ENCODE measurements at places on chromosomes 3 and 15.

DNA sequence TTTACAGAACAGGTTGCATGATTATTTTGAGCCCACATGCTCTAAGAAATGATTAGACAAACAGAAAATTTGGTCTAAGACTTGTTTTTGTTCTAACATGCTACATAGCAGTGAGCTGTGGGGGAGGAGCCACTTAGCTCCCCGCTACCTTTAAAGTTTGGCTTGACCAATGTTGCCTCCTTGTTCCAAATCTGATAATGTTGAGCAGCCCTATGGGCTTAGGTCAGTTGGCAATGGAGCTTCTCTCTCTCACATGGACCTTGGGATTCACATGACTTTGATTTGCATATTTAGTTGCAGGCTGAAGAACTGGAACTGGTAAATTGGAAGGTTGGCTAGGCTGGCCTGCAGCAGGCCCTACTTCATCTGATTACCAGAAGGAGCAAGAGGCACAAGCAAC is 116.4 kb downstream of the EBLN2 start:
- no peaks in the 10 kb centered on the region for H3K27me3 ChIP-seq
- no peak for DNase-seq
- no peaks in the 10 kb centered on the region for H3K36me3 ChIP-seq
- no peaks in the 10 kb centered on the region for H3K4me1 ChIP-seq

DNA sequence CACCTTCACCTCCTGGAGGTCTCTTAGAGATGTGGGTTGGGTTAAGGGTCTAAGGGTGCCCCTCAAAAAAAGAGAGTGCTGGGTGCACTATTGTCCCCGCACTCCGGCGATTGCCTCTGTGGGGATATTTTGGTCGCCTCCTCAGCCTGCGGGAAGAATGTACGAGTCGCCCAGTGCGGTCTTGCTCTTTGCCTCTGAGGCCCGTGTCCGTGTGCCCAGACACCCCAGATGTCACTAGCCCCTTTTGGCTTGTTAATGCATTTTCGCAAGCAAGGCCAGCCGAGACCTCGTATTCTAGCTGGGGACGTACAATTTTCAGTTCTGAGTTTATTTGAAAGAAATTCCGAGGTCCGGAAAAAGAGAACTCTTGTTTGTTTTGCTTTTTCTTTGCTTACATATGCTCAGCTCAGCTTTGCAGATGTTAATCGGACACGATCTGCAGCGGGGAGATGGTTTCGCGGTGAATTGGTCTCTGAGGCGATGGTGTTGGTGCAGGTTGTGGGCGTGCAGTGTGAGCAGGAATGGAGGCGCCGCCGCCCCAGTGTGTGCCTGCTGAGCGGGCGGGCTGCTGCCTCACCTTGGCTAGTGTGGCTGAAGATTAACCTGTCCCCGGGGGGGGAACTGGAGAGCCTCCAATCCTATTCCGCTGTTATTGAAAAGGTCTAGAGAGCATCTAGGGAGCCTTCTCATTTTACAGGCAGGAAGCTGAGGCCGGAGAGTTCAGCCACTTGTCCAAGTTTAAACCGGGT is 1.4 kb downstream of the ST6GAL1 start:
- H3K27ac ChIP-seq: peak overlapping the region; percentile 60
- H3K4me1 ChIP-seq: peaks cover 8% of the 10 kb centered on the region
- peak; percentile 66 for DNase-seq
- H3K36me3 ChIP-seq: no peaks in the 10 kb centered on the region
- 0 out of 2 replicates have a peak, but pooled peaks cover 7% of the 10 kb centered on the region for H3K27me3 ChIP-seq
- peak overlapping the region; percentile 97 for H3K4me3 ChIP-seq

DNA sequence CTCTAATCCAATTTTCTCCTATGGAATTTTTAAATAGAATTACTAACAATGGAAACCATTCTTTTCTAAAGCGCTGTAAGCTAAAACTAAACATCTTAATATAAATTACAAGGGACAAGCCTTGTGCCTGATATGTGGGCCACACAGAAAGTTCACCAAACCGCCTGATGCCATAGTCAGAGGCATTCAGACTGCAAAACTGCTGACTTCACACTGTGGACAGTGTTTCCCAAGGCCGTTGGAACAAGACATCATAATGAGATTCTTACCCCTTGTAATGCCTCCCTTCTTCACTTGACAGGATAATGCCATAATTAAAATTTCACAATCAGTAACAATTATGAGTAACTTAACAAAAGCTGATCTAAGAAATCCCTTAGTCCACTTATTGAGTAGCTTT is 14.9 kb downstream of the SH3GL3 start:
- no peak overlapping the region for H3K4me3 ChIP-seq
- no peaks in the 10 kb centered on the region for H3K27me3 ChIP-seq
- H3K4me1 ChIP-seq: no peaks in the 10 kb centered on the region
- no peak for DNase-seq
- H3K36me3 ChIP-seq: no peaks in the 10 kb centered on the region

- DNase-seq: no peak
- no peak within 1 kb of the TSS for H3K27ac ChIP-seq
- no peaks in the 10 kb centered on the region for H3K4me1 ChIP-seq
These were observed at the start of gene FAM3D for GRCh38 chr3:58666683-58667082. Gene FAM3D (minus strand): TSS chr3:58666774. CDS start chr3:58655563, 11,211 bp downstream.

- DNase-seq: no peak
- H3K4me3 ChIP-seq: no peak overlapping the region
- H3K27me3 ChIP-seq: no peaks in the 10 kb centered on the region
- H3K36me3 ChIP-seq: no peaks in the 10 kb centered on the region
- no peak overlapping the region for H3K27ac ChIP-seq
- no peaks in the 10 kb centered on the region for H3K4me1 ChIP-seq
These were observed 333.0 kb upstream of the SEMA6D start for GRCh38 chr15:47384341-47384740.

- no peak for DNase-seq
- H3K4me1 ChIP-seq: no peaks in the 10 kb centered on the region
- no peaks in the 10 kb centered on the region for H3K36me3 ChIP-seq
- no peak overlapping the region for H3K27ac ChIP-seq
These were observed 56.1 kb downstream of the CACNA2D2 start for GRCh38 chr3:50447290-50447840.

DNA sequence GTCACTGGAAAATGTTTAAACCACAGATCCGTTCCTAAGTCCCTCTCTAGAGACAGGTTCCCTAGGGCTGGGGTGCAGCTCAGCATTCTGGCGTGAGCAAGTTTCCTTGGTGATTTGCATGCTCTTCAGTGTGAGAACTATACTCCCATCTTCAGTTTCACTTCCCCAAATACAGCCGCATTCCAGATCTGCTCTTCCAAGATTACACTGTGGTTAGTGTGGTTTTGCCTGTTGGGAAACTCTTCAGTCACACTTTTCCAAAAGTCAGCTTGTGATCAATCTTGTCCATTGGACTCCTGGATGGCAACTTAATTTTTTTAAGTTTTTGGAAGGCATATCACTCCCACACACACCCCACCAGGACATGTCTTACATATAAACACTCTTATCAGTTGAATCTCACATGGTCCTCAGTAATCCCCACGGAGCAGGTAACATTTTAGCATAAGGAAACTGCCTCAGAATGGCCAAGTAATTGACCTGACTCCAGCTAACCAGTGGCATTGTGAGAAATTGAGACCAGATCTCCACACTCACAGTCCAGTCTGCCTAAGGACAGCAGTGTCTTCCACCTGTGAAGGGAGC is 33.5 kb upstream of the PTPN23 start:
- H3K36me3 ChIP-seq: no peaks in the 10 kb centered on the region
- DNase-seq: peak; percentile 41

- no peaks in the 10 kb centered on the region for H3K27me3 ChIP-seq
- no peak for DNase-seq
- H3K27ac ChIP-seq: no peak overlapping the region
- no peak overlapping the region for H3K4me3 ChIP-seq
These were observed 256.5 kb upstream of the NECTIN3 start for GRCh38 chr3:110815008-110815583.

DNA sequence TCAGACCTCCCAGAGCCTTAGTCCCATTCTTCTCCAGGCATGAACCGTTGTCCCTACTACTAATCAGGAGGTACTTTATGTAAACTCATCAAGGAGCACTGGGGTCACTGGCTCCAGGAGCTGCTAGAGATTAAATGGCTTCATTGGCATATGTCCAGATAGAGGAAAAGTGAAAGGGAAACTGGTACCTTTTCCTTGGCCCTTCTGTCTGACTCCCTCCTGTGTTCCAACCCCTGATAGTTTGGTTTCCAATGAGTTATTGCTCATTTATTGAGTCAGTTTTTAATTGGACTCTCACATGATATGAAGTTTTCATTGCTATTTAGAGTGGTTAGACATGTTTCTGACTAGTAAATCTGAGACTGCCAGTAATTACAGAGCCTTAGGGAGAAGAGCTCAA is 130.5 kb upstream of the BFSP2 start:
- H3K4me3 ChIP-seq: no peak overlapping the region
- no peaks in the 10 kb centered on the region for H3K4me1 ChIP-seq
- no peak overlapping the region for H3K27ac ChIP-seq
- DNase-seq: no peak
- H3K36me3 ChIP-seq: no peaks in the 10 kb centered on the region

- no peaks in the 10 kb centered on the region for H3K4me1 ChIP-seq
- no peak overlapping the region for H3K27ac ChIP-seq
- H3K27me3 ChIP-seq: no peaks in the 10 kb centered on the region
These were observed 8.1 kb downstream of the SUMF1 start for GRCh38 chr3:4458961-4459360.

- H3K4me1 ChIP-seq: peaks cover 6% of the 10 kb centered on the region
- H3K27me3 ChIP-seq: no peaks in the 10 kb centered on the region
- H3K36me3 ChIP-seq: no peaks in the 10 kb centered on the region
- no peak overlapping the region for H3K27ac ChIP-seq
These were observed 43.9 kb upstream of the KCNH8 start for GRCh38 chr3:19104459-19104858.

- H3K36me3 ChIP-seq: no peaks in the 10 kb centered on the region
- no peak overlapping the region for H3K4me3 ChIP-seq
- no peak overlapping the region for H3K27ac ChIP-seq
- no peaks in the 10 kb centered on the region for H3K4me1 ChIP-seq
These were observed 25.1 kb downstream of the SLC2A2 start for GRCh38 chr3:171001250-171001893.

- H3K4me3 ChIP-seq: no peak overlapping the region
- no peaks in the 10 kb centered on the region for H3K27me3 ChIP-seq
- no peak overlapping the region for H3K27ac ChIP-seq
- no peak for DNase-seq
- peaks cover 21% of the 10 kb centered on the region for H3K4me1 ChIP-seq
- H3K36me3 ChIP-seq: no peaks in the 10 kb centered on the region
These were observed 15.8 kb downstream of the ISG20 start for GRCh38 chr15:88654430-88655102.

DNA sequence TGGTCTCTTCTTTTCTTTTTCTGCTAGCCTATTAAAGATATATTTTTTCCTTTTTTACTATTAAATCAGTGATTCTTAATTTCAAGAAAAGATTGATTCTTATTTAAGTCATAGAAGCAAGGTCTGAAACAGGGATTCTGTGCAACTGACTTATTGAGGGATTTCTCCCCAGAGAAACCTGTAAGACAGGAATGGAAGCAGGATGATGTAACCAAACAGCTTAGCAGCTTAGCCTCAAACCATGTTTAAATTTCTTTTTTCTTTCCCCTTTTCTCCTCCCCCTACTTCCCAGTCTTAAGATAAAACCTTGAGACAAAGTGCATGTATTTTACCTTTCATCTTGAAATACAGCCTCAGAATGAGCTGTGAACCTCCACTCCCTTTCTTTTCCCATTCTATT is 322.8 kb downstream of the NEK10 start:
- H3K27me3 ChIP-seq: no peaks in the 10 kb centered on the region
- no peak for DNase-seq
- no peaks in the 10 kb centered on the region for H3K36me3 ChIP-seq
- H3K27ac ChIP-seq: no peak overlapping the region
- H3K4me3 ChIP-seq: no peak overlapping the region
- H3K4me1 ChIP-seq: peaks cover 24% of the 10 kb centered on the region

DNA sequence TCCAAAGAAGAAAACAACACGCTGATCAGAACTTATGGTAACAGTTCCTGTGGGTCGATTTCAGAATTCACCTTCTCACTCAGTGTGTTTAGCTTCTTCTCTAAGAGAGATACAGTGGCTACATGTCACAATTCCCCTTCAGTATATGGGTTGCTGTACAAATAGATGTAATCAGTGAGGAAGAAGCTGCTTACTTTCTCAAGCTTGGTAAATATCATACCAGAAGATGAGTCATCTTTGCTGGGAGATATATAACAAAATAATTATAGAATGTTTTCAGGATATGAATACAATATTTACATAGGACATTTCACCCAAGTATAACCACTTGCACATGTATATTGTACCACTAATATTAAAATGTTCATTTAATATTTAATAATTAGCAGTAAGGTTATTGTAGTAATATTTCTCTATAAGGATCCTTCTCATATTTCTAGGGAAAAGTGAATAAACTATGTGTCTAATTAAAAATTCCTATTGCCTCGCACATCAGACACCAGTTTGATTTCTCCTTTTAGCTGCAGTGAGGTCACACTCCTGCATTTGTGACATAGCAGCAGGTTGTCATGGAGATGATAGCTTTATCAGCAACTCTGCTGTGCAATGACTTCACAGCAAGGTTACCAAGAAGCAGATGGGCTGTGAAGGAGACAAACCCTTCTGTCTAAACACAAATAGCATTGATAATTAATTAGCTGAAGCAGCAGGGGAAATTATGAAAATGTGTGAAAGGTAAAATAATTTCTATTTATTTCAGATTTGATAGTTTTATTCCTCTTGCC is 211.4 kb downstream of the TUSC7 start:
- H3K4me3 ChIP-seq: no peak overlapping the region
- no peak for DNase-seq
- H3K4me1 ChIP-seq: no peaks in the 10 kb centered on the region
- no peaks in the 10 kb centered on the region for H3K36me3 ChIP-seq

- H3K4me1 ChIP-seq: no peaks in the 10 kb centered on the region
- no peak overlapping the region for H3K4me3 ChIP-seq
- no peak overlapping the region for H3K27ac ChIP-seq
- H3K27me3 ChIP-seq: no peaks in the 10 kb centered on the region
- H3K36me3 ChIP-seq: no peaks in the 10 kb centered on the region
- no peak for DNase-seq
These were observed 152.4 kb upstream of the FRMD4B start for GRCh38 chr3:69538281-69538680.

- peak; percentile 77 for DNase-seq
- H3K4me3 ChIP-seq: peak overlapping the region; percentile 83
- 0 out of 2 replicates have a peak, but pooled peaks cover 3% of the 10 kb centered on the region for H3K27me3 ChIP-seq
- no peaks in the 10 kb centered on the region for H3K36me3 ChIP-seq
- no peaks in the 10 kb centered on the region for H3K4me1 ChIP-seq
These were observed 318.0 kb downstream of the FGF12 start for GRCh38 chr3:192409201-192409837.

- H3K36me3 ChIP-seq: no peaks in the 10 kb centered on the region
- no peaks in the 10 kb centered on the region for H3K4me1 ChIP-seq
- H3K27ac ChIP-seq: no peak overlapping the region
- no peak overlapping the region for H3K4me3 ChIP-seq
- DNase-seq: no peak
These were observed 139.4 kb downstream of the FHIT start for GRCh38 chr3:61111825-61112224.

DNA sequence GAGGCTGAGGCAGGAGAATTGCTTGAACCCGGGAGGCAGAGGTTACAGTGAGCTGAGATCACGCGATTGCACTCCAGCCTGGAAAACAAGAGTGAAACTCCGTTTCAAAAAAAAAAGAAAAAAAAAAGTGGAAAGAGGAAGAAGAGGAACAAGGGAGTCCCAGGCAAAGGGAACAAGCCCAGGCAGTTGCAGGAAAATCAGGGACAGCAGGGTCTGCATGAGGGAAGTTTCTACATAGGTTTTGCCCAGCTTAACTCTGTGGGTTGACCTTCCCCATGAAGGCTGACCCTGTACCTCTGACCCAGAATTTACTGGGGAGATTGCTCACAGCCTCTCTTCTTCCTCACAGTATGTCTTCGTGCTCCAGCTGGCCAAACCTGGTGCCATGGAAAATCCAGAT is 12.3 kb downstream of the RBP1 start:
- H3K27me3 ChIP-seq: no peaks in the 10 kb centered on the region
- DNase-seq: no peak
- H3K4me3 ChIP-seq: no peak overlapping the region

Measured in MM.1S (cell line).